GM23248 (cell line): ENCODE measurements at places on chromosomes 1 and 21.

DNA sequence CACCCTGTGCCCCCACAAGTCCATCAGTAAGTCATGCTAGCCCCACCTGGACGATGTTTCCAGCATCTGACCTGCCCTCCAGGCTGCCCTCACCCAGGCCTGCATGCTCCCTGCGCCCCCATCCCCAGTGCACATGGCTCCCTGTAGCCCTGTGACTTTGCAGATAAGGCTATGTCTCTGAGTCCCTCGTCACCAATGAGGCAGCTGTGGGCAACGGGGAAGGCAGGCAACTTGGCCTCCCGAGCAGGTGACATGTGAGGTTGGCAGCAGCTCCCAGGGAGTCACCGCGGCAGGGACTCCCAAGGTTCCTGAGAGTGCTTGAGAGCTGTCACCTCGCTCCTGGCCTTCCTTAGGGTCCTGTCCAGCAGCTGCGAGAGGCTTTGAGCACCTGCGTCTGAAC, 32.4 kb upstream of the AGPAT3 start:
- H3K4me3 ChIP-seq, result no peak overlapping the region
- no peaks in the 10 kb centered on the region for H3K4me1 ChIP-seq
- DNase-seq, result no peak
- H3K36me3 ChIP-seq, result no peaks in the 10 kb centered on the region
- H3K27ac ChIP-seq, result no peak overlapping the region

DNA sequence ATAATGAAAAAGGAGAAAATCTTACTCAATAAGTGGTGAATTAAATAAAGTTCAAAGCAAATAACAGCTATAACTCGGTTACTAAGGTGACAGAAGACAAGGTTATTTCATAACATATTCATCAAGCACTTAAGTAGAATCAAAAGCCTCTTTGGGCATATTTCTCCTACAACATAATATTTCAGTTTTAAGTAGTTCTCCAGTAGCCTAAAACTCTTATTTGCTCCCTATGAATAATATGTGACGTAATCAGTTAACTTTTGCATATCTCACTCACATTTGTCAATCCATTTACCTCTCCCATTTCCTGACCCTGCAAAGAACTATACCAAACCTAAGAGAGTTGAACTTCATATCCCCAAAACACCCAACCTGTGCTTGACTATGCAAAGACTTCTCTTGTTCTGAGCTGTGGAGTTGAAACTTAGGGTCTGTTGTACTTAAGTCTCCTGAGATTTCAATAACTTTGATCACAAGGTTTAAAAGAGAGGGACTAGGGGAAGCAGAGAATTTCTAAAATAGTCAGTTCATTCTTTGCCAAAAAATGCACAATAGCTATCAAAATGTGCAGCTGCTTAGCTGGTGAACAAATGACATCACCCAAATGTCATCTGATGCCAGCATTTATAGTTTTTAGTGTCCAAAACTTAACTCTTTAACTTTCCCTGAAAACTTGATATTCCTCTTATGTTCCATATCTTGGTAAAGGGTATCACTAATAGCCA, 37.2 kb downstream of the TTLL7 start:
- no peaks in the 10 kb centered on the region for H3K36me3 ChIP-seq
- DNase-seq, result no peak
- no peak overlapping the region for H3K27ac ChIP-seq

GRCh38 chr1:218380125-218380977, 35.2 kb downstream of the TGFB2 start:
- no peaks in the 10 kb centered on the region for H3K36me3 ChIP-seq
- peak overlapping the region; percentile 8; the same call in 1 of the 2 replicates for H3K27ac ChIP-seq
- peaks cover 50% of the 10 kb centered on the region for H3K4me1 ChIP-seq
- peak; percentile 82 for DNase-seq
- H3K4me3 ChIP-seq, result peak overlapping the region; percentile 2; the same call in 1 of the 2 replicates

GRCh38 chr1:56064705-56065104, 514.7 kb downstream of the PLPP3 start:
- peaks cover 35% of the 10 kb centered on the region for H3K4me1 ChIP-seq
- H3K4me3 ChIP-seq, result no peak overlapping the region
- no peaks in the 10 kb centered on the region for H3K27me3 ChIP-seq
- no peak overlapping the region for H3K27ac ChIP-seq

DNA sequence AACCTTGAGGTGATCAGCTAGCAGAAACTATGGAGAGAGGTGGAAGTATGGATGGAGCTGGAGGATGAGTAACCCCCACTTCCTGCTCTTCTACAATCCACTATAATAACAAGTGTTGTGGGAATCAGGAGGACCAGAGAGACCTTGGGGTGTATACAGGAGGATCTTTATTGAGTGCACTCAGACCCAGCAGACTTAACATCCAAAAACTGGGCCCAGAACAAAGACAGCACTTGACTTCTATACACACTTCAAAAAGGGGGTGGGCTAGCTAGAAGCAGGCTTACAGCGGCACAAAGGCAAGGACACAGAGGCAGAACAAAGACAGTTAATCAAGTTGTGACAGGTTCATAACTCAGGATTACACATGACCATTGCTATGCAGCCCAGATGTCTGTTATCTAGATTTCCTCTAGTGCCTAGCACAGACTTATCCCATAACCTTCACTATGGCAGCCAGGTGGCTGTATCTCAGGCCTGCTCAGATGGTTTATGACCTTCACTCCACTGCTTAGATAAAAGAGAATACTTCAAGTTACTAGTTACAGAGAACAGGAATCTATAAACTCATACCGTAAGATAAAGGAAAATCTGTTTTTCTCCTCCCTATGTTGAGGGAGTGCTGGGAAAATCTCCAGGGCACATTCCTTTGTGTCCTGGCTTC, 36.1 kb upstream of the PADI2 start:
- H3K27ac ChIP-seq, result no peak overlapping the region
- DNase-seq, result no peak
- H3K4me1 ChIP-seq, result no peaks in the 10 kb centered on the region

GRCh38 chr1:45974541-45975269, 157.7 kb downstream of the PIK3R3 start:
- 0 out of 2 replicates have a peak, but pooled peaks cover 4% of the 10 kb centered on the region for H3K4me1 ChIP-seq
- no peak for DNase-seq
- H3K4me3 ChIP-seq, result no peak overlapping the region
- H3K27me3 ChIP-seq, result no peaks in the 10 kb centered on the region
- no peak overlapping the region for H3K27ac ChIP-seq
- no peaks in the 10 kb centered on the region for H3K36me3 ChIP-seq

DNA sequence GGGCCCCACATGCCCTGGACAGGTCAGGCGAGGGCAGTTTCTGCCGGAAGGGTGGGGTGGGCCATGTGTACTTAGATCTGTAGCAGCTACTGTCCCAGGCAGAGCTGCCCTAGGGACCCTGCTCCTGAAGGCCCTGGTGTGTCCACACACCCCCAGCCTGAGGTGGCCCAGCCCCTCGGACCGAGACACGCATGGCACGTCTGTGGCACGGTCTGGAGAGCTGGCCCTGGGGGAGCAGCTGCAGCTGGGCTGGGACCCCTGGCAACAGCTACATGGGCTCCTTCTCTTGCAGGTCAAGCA, 24.6 kb downstream of the PANK4 start:
- H3K4me1 ChIP-seq, result no peaks in the 10 kb centered on the region
- no peaks in the 10 kb centered on the region for H3K36me3 ChIP-seq
- H3K27me3 ChIP-seq, result peaks cover 10% of the 10 kb centered on the region
- no peak overlapping the region for H3K27ac ChIP-seq
- DNase-seq, result no peak

DNA sequence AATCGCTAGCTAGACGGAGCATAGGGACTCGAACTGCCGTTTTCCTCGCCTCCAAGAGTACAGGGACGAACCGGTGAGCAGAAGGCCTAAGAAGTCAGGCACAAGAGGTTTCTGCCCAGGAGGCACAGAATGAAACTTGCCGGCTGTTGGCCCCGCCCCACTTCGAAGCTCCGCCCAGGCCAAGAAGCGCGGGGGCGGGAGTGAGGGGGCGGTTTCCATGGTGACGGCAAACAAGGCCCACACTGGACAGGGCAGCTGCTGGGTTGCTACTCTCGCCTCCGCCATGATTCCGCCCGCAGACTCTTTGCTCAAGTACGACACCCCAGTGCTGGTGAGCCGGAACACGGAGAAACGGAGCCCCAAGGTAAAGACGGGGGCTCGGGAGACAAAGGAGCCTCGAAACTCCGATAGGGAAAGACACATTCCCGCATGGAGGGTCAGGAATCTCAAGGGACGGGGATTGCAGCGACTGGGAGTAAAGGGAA, at the start of gene DNALI1:
Gene DNALI1, plus strand, starts transcription at position 229 of the 485 bp plus-strand sequence. Its CDS starts 55 bp downstream, at position 284.
- DNase-seq, result peak; percentile 80
- peaks cover 13% of the 10 kb centered on the region for H3K4me1 ChIP-seq
- peak within 1 kb of the TSS; percentile 47 for H3K4me3 ChIP-seq
- H3K27me3 ChIP-seq, result no peaks in the 10 kb centered on the region
- H3K27ac ChIP-seq, result no peak within 1 kb of the TSS

DNA sequence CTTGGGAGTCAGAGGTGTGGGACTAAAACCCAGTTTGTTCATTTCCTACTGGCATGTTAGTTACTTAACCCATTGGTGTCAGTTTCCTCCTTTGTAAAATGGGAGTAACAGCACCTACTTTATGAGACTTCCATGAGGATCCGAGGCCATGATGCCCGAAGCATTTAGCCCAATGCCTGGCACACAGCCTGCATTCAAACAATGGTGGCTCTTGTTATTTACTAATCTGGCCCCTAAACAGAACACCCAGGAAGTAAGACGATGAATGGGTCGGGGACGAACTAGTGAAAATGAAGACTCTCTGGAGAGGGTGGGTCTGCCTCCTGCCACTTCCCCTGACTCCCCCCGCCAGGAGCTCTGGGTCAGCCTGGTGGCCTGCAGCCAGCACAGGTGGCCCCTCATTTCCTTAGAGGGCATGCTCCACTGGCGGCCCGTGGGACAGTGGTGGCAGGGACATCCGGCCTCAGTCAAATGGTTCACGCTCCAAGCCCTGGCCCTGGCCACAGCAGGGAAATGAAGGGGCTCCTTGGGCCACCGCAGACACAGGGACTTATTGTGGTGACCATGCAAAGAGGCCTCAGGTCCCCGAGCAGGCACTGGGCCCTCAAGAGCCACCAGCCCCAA, 9.5 kb upstream of the TAS1R2 start:
- H3K4me3 ChIP-seq, result no peak overlapping the region
- no peaks in the 10 kb centered on the region for H3K4me1 ChIP-seq
- peaks cover 15% of the 10 kb centered on the region for H3K27me3 ChIP-seq
- H3K27ac ChIP-seq, result no peak overlapping the region
- no peak for DNase-seq
- no peaks in the 10 kb centered on the region for H3K36me3 ChIP-seq

GRCh38 chr1:237814319-237814924, 76.3 kb downstream of the ZP4 start:
- H3K4me1 ChIP-seq, result no peaks in the 10 kb centered on the region
- no peak overlapping the region for H3K27ac ChIP-seq
- H3K27me3 ChIP-seq, result no peaks in the 10 kb centered on the region
- H3K4me3 ChIP-seq, result no peak overlapping the region

GRCh38 chr1:29370067-29370466, 133.7 kb downstream of the PTPRU start:
- no peaks in the 10 kb centered on the region for H3K36me3 ChIP-seq
- H3K27me3 ChIP-seq, result peaks cover 25% of the 10 kb centered on the region; the same call in 1 of the 2 replicates
- H3K4me1 ChIP-seq, result no peaks in the 10 kb centered on the region
- H3K27ac ChIP-seq, result no peak overlapping the region
- H3K4me3 ChIP-seq, result no peak overlapping the region

DNA sequence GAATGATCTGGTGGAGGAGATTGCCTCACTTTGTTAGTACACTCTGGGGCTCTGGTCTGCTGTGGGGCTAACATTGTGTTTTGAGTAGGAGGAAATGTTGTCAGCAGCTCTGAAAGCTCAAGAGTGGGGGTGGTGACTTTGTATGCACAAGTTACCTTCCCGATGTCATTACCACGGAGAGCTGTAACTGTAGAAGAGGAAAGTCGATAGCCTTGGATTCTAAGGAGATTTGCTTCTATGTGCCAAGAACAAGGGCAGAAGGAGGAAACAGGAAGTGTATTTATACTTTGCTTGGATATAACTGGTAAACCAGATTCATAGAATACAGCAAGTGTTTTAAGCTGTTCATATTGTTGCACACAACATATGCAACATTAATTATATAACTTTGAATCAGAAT, 196.1 kb downstream of the AMY1C start:
- no peaks in the 10 kb centered on the region for H3K27me3 ChIP-seq
- no peak for DNase-seq
- H3K27ac ChIP-seq, result no peak overlapping the region
- H3K4me3 ChIP-seq, result no peak overlapping the region
- no peaks in the 10 kb centered on the region for H3K4me1 ChIP-seq
- H3K36me3 ChIP-seq, result no peaks in the 10 kb centered on the region

GRCh38 chr1:207933205-207933800, 22.4 kb upstream of the CD34 start:
- H3K27ac ChIP-seq, result no peak overlapping the region
- H3K36me3 ChIP-seq, result no peaks in the 10 kb centered on the region
- peaks cover 12% of the 10 kb centered on the region for H3K4me1 ChIP-seq

DNA sequence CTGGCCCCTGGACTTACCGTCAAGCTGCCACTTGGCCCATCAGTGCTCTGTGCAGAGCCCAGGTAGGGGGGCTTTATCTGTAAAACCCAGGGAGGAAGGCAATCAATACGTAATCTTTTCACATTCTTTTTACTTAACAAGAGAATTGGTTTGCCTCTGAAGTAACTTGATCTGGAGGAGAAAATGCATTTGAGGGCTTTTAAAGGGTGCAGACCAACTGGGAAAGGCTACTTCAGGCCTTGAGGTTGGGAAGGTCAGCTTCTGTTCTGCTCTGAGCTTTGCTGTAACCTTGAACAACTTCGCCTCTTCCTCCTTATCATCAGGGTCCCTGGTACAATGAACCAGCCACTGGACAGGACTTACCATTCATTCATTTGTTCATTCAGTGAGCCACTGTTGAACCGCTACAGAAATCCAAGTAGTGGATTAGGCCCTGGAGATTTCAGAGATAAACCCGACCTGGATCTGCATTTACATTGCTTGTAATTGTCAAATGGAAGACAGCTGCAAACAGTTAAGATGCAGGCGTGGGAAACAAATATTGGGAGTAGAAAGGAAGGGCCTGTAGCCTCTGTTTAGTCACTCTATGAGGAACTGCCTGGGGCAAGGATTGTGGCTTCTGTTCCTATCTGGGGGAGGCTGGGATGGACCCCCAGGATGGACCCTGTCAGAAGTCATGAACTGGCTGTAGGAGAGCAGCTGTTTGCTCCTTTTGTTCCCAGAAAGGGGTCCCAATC, 90.9 kb downstream of the MAN1C1 start:
- no peaks in the 10 kb centered on the region for H3K27me3 ChIP-seq
- H3K4me1 ChIP-seq, result peaks cover 31% of the 10 kb centered on the region
- DNase-seq, result peak; percentile 86
- H3K27ac ChIP-seq, result peak overlapping the region; percentile 75
- no peaks in the 10 kb centered on the region for H3K36me3 ChIP-seq
- H3K4me3 ChIP-seq, result peak overlapping the region; percentile 45

- H3K4me3 ChIP-seq, result no peak overlapping the region
- no peaks in the 10 kb centered on the region for H3K4me1 ChIP-seq
- no peaks in the 10 kb centered on the region for H3K36me3 ChIP-seq
Observed at GRCh38 chr1:60936163-60936562, 146.2 kb upstream of the NFIA start.

DNA sequence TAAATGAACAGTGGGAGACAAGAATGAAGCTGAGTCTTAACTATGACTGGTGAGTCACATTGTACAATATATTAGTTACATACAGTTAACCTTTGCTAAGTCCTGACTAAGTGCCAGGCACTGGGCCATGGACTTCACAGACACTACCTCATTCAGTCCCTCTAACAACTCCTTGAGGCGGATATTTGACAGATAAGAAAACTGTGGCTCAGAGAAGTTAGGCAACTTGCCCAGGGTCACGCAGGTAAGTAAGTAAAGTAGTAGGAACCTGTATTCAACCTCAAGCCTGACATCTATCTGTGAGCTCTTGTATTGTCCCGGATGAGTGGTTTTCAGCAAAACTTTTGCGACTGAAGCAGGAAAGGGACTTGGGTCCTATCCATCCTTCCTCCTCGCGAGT, 62.1 kb downstream of the GNG12 start:
- no peaks in the 10 kb centered on the region for H3K27me3 ChIP-seq
- no peak overlapping the region for H3K4me3 ChIP-seq
- peak overlapping the region; percentile 44 for H3K27ac ChIP-seq
- peaks cover 36% of the 10 kb centered on the region for H3K4me1 ChIP-seq
